ENCODE measurements at places on chromosomes 6 and 20. TPM values are rescaled to one million over a fixed set of nuclear protein-coding genes. Genes with fewer than 3 reads are reported as not detected.

Gene C20orf141
- not detected for total RNA-seq

DNA sequence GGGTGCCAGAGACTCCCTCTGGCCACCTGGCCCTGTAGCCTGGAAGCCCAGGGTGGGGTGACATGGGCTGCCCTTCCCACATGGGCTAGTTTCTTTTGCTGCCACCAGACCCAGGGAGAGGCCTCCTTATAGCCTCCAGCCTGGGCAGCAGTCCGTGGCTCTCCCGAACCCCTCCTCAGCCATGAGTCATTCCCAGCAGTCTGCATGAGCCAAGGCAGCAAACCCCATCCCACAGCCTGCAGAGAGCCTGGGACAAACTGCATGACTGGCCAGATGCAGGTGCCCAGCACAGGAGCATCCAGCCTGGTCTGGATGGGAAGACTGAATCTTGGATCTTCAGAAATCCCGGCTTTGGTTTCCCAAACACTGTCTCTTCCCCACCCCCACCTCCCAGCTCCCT, 75.7 kb downstream of the MRPL14 start:
- no peaks in the 10 kb centered on the region for H3K27me3 ChIP-seq
- H3K4me3 ChIP-seq = no peak overlapping the region
- peak overlapping the region; percentile 82 for H3K27ac ChIP-seq
- DNase-seq = no peak
- no peaks in the 10 kb centered on the region for H3K36me3 ChIP-seq
- H3K4me1 ChIP-seq = peaks cover 42% of the 10 kb centered on the region

DNA sequence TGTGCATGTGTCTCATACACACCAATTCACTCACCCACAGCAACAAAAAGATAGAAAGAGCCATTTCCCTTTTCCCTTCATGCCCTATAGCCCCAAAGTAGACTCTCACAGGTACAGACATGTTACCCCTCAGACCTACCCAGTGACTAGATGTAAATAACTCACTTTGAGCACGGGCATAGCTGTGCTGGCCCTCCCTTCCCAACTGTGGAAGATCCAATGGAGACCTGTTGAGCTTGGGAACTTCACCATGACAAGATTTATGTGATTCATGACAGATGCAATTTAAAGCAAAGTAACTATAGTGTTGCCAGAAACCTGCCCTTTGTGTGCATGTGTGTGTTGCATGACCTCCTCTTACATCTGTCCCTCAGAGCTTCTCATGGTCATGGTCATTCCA, 175.4 kb downstream of the UBE3D start:
- no peak overlapping the region for H3K27ac ChIP-seq
- no peaks in the 10 kb centered on the region for H3K36me3 ChIP-seq
- H3K4me1 ChIP-seq = no peaks in the 10 kb centered on the region
- H3K27me3 ChIP-seq = no peaks in the 10 kb centered on the region
- no peak for DNase-seq

Gene GPLD1
- total RNA-seq = 5.3 TPM

Gene HUS1B
- 1.2 TPM for total RNA-seq

Gene SLC12A5
- not detected for total RNA-seq

Gene MUC22
- total RNA-seq = not detected

Gene SCUBE3
- 8.0 TPM for total RNA-seq

Gene EBF4
- total RNA-seq = 46.7 TPM

- peak; percentile 92 for DNase-seq
- peak overlapping the region; percentile 90 for H3K27ac ChIP-seq
- H3K36me3 ChIP-seq = peaks cover 9% of the 10 kb centered on the region
- H3K4me1 ChIP-seq = peaks cover 36% of the 10 kb centered on the region
- H3K4me3 ChIP-seq = peak overlapping the region; percentile 91
- H3K27me3 ChIP-seq = no peaks in the 10 kb centered on the region
These were observed 1.1 kb downstream of the CITED2 start for GRCh38 chr6:139373154-139373927.

- H3K27ac ChIP-seq = peak overlapping the region; percentile 1
- no peaks in the 10 kb centered on the region for H3K27me3 ChIP-seq
- H3K36me3 ChIP-seq = no peaks in the 10 kb centered on the region
- H3K4me1 ChIP-seq = peaks cover 10% of the 10 kb centered on the region
- DNase-seq = no peak
These were observed 268.3 kb downstream of the PRL start for GRCh38 chr6:22028403-22029090.

DNA sequence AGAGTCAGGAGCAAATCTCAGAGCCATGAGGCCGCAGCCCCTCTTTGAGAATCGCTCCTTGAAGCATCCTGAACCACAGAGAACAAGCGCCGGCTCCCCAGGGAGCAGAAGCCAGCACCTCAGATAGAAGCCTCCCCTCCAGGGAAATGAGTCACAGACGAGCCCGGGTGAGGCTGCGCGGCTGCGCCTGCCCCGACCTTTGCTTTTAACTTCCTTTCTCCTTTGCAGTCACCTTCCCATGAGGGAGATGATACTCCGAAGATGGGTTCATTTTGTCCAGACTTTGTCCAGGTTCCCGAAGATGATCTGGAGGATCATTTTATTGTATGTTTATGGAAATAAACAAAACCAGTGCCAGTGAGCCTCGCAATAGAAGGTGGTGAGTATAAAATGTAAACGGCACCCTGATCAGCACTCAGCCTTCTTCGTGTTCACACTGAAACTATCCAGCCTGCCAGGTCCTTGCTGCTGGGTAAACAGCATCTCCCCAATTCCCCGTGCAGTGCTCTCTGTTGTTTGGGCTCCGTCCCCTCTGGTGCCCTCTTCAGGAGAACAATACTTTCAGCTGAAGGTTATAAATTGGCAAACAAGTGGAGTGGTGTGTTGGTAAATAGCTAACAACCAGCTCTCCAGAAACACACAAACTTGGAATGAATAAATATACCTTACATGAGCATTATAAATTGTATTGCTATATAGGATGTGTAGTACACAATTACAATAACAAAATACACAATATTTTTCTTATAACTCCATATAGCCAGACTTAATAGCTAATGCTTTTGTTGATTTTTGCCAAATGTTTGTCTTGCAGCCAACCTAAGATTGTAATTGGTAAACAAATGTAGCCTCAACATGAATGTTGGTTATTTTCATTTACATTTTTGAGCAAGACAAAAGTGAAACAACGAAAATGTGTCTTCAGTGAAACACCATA, 41.4 kb upstream of the TMEM181 start:
- no peaks in the 10 kb centered on the region for H3K36me3 ChIP-seq
- no peak overlapping the region for H3K27ac ChIP-seq
- peaks cover 64% of the 10 kb centered on the region for H3K27me3 ChIP-seq
- peak overlapping the region; percentile 41 for H3K4me3 ChIP-seq
- DNase-seq = no peak

Gene COL9A1
- 0.34 TPM for total RNA-seq

DNA sequence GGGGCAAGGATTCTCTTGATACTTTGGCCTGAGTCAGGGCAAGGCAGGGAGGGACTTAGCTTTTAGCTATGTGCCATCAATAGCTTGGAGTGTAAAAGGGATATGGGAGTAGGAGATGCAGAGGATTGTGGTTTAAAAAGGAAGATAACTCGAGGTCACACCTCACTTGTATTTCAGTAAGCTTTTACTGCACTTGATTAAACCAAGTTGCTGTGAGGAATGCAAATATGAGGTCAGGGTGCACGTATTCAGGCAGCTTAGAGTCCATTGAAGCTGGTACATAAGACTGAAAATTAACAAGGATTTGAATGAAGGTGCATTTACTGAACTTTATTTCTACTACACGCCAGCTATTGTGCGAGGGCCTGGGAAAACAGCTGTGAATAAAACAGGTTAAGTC, 32.1 kb downstream of the DSTN start:
- H3K4me3 ChIP-seq = no peak overlapping the region
- H3K4me1 ChIP-seq = peaks cover 100% of the 10 kb centered on the region
- no peaks in the 10 kb centered on the region for H3K27me3 ChIP-seq
- no peak for DNase-seq

- peak overlapping the region; percentile 71 for H3K4me3 ChIP-seq
- H3K27me3 ChIP-seq = peaks cover 17% of the 10 kb centered on the region
- peak overlapping the region; percentile 30 for H3K27ac ChIP-seq
- no peaks in the 10 kb centered on the region for H3K36me3 ChIP-seq
- H3K4me1 ChIP-seq = peaks cover 33% of the 10 kb centered on the region
- DNase-seq = no peak
These were observed 453 bp downstream of the KCNQ5 start for GRCh38 chr6:72622094-72622940.

GRCh38 chr6:88174906-88175305, 8.8 kb upstream of the CNR1 start:
- H3K36me3 ChIP-seq = no peaks in the 10 kb centered on the region
- H3K4me3 ChIP-seq = no peak overlapping the region
- H3K4me1 ChIP-seq = no peaks in the 10 kb centered on the region
- H3K27me3 ChIP-seq = no peaks in the 10 kb centered on the region

DNA sequence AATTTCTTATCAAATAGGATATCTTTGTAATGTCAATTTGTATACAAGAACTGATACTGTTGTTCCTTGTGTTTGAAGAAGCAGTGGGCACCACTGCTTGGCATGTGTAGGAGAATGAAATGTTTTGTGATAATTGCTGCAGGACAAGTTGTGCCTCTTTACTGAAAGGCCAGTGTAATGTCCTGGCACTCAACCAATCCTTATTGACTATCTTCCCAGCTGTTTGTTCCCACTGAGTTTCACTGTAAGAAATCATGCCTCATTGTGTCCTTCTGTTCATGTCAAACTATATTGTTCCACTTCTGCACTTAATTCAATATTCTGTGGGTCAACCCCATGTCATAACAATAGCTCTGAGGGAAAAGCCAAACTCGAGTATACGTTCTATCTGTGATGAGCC, 136.1 kb upstream of the FAM83B start:
- no peaks in the 10 kb centered on the region for H3K27me3 ChIP-seq
- H3K27ac ChIP-seq = no peak overlapping the region
- no peak overlapping the region for H3K4me3 ChIP-seq
- H3K36me3 ChIP-seq = no peaks in the 10 kb centered on the region
- no peak for DNase-seq

- H3K27me3 ChIP-seq = peaks cover 65% of the 10 kb centered on the region
- no peaks in the 10 kb centered on the region for H3K36me3 ChIP-seq
- H3K4me3 ChIP-seq = no peak overlapping the region
- DNase-seq = no peak
- no peak overlapping the region for H3K27ac ChIP-seq
These were observed 17.4 kb downstream of the NKX2-2 start for GRCh38 chr20:21496452-21496851.

GRCh38 chr6:106518748-106519147, 110.5 kb downstream of the RTN4IP1 start:
- no peak overlapping the region for H3K4me3 ChIP-seq
- no peak for DNase-seq
- H3K27ac ChIP-seq = no peak overlapping the region
- peaks cover 3% of the 10 kb centered on the region for H3K4me1 ChIP-seq

Gene PHACTR3
- total RNA-seq = 0.17 TPM

Gene B3GALT4
- 23.7 TPM for total RNA-seq

DNA sequence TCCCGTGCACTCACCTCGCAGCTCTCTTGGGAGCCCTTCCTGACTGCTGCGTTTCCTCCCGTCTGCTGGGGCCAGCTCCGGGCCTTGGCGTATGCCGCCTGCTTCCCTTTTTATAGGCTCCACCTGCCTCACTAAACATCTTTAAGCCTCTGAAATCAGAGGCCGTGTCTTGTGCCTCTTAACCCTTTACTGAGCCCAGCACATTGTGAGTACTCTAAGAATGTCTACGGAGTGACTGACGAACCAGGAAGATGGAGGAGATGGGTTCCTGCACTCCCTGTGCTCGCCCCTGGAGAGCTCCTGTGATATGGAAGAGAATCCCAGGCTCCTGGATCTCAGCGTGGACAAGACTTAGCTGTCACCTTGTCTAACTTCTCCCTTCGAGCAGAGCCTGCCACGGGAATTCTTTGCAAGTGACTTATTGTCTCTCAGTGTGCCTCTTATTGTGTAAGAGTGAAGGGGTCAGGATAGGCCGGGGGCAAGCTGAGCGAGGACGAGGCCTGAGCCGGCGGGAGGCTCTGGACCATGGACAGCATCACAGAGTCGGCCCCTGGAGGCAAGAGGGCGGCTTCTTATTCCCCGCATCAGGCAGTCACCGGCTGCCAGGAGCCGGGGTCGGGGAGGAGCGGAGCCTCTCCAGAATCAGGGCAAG, 70.9 kb upstream of the CCDC167 start:
- peaks cover 4% of the 10 kb centered on the region for H3K27me3 ChIP-seq
- H3K4me3 ChIP-seq = no peak overlapping the region
- no peaks in the 10 kb centered on the region for H3K36me3 ChIP-seq

Gene KCNK16
- not detected for total RNA-seq

DNA sequence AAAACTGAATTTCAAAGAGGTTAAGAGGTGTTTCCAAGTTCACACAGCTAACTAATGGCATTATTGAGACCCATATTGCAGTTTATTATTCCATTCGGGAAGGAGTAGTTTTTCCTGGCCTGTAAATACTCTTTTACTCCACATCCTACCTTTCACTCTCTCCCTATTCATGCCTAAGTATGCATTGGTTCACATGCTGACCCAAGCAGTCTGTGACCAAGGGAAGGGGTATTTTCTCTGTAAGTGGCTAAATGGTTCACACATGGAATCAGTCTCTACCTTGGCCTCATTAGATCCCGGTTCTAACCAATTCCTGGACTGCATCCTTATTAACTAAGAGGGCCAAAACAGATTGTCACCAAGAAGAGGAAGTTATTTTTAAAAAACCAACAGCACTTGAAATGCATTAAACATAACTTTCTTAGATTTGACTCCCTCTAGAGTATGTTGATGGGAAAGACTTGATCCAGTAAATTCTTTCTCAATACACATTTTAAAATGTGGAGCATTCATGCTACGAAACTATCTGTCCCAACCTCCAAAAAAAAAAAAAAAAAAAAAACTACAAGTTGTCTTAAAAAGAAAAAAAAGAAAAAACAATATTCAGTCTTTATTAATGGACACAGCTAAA, 17.8 kb upstream of the RSPO3 start:
- DNase-seq = no peak
- H3K27ac ChIP-seq = no peak overlapping the region
- H3K27me3 ChIP-seq = no peaks in the 10 kb centered on the region
- no peak overlapping the region for H3K4me3 ChIP-seq
- peaks cover 18% of the 10 kb centered on the region for H3K4me1 ChIP-seq

DNA sequence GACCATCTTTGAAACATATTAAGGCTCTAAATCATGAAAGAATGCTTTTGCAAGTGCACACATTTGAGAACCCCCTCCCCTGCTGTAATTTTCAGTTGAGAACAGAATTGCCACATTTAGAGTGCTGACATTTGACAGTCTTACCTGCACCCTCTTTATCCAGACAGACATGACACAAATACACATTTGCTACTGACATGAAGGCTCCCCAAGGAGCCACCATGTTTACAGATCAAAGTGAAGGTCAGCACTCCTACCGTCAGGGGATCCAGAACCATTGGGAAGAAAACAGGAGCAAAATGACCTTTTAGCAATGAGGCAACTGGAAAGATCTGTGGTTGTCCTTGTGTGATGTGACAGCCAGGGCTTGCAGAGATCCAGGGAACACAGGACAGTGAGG, 315.4 kb upstream of the CNR1 start:
- no peaks in the 10 kb centered on the region for H3K36me3 ChIP-seq
- DNase-seq = no peak
- H3K4me1 ChIP-seq = no peaks in the 10 kb centered on the region
- no peak overlapping the region for H3K27ac ChIP-seq

Gene SH3BGRL2
- 34.1 TPM for total RNA-seq

- no peak for DNase-seq
- H3K36me3 ChIP-seq = no peaks in the 10 kb centered on the region
- H3K27me3 ChIP-seq = no peaks in the 10 kb centered on the region
- no peak overlapping the region for H3K27ac ChIP-seq
These were observed 379.7 kb downstream of the BMP2 start for GRCh38 chr20:7147220-7147601.

- peaks cover 78% of the 10 kb centered on the region for H3K4me1 ChIP-seq
- H3K4me3 ChIP-seq = peak overlapping the region; percentile 26
- DNase-seq = no peak
- H3K36me3 ChIP-seq = peaks cover 59% of the 10 kb centered on the region
These were observed 4.2 kb downstream of the RBM39 start for GRCh38 chr20:35737865-35738333.

All from esophagus muscularis mucosa (tissue), 4 donors.